ENCODE measurements at places on chromosomes 7 and 10.

DNA sequence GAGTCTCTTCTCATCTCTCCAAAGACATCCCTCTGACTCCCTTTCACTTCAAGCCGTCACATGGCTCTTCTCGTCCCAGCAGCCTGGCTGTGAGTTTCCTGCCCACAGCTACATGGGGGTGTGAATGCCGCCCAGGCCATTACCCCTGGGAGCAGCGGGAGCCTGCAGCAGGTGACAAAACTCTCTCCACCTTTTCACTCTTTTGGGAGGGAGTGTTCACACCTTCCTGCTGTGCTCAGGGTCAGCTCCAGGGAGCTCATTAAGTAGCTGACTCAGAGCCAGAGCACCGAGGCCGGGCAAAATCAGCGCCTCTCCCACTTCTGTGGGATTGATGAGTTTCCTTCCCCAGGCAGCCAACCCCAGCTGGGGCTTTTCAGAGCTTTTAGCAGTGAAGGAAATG, 271.3 kb downstream of the TYW1 start:
- no peak for DNase-seq

DNA sequence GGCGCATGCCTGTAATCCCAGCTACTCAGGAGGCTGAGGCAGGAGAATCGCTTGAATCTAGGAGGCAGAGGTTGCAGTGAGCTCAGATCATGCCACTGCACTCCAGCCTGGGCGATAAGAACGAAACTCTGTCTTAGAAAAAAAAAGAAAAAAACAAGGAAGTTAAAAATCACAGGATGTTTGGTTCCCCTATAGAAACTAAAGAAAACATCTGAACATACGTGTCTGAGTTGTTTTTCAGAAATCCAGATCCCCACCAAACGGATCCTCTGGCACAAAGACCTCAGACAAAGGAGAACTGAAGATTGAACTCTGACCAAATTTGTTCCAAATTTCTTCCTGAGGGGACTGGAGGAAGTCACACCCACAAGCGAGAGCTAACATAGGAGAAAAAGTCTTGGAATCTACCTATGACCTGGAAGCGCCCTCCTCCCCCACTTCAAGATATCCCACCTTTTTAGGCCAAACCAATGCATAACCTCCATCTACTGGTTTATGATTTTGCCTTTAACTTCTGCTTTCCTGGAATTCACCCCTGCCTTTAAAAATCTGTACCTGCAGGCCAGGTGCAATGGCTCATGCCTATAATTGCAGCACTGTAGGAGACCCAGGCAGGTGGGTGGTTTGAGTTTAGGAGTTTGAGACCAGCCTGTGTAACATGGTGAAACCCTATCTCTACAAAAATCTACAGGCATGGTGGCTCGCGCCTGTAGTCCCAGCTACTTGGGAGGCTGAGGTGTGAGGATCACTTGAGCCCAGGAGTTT, 19.7 kb upstream of the SIRT1 start:
- DNase-seq: no peak

DNA sequence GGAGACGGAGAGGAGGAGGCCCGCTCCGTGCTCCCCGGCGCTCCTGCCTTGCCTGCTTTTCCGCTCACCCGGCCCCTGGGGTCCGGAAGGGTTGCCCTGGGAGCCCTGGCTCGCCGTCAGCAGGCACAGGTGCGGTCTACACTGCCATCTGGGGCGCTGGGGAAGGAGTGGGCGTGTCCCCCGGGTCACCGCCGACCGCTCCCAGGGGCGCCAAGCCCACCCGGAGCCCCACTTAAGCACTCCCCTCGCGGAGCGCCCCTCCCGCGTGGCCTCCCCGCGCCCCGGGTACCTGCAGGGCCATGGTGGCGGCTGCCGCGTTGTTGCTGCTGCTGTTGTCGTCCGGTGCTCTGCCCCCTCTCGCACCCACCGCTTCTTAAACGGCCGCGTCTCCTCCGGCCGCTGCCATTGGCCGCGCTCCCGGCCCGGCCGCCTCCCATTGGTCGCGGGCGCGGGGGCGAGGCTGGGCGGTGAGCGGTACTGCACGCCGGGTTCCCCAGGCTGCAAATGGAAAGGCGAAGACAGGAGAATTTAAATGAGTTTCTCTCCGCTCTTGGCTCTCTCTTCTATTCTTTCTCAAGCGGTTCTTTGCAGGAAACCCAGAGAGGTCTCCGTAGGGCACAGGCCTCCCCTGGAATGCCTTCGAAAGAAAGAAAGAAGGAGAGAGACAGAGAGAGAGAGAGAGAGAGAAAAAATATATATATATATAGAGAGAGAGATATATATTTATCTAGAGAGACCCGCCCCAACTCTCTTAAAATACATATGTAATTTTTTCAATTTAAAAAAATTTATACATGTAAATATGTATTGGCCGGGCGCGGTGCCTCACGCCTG, at the start of gene ACBD7:
ACBD7 (minus strand) TSS at position 349 of the 834 bp plus-strand sequence; CDS start at position 301, 48 bp downstream.
- peak; percentile 84 for DNase-seq

DNA sequence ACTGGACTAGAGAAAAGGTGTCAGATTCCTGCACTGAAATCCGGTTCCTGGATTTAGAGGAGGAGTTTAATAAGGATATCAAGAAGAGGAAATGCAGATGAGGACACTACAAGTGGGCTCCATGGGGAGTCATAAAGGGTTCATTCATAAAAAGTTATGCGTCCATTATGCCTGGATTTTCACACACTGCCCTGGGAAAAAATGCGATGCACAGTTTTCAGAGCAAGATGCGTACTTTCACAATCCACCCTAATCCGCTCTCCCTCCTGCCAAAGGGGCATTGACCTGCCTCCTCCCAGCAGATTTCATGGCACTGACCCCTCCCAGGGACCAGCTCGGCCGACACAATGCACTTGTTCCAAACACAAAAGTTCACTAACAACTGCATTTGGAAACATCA, 42.2 kb upstream of the OPALIN start:
- DNase-seq: no peak

- no peak for DNase-seq
Observed at GRCh38 chr10:119250641-119251314, 43.4 kb downstream of the GRK5 start.

DNA sequence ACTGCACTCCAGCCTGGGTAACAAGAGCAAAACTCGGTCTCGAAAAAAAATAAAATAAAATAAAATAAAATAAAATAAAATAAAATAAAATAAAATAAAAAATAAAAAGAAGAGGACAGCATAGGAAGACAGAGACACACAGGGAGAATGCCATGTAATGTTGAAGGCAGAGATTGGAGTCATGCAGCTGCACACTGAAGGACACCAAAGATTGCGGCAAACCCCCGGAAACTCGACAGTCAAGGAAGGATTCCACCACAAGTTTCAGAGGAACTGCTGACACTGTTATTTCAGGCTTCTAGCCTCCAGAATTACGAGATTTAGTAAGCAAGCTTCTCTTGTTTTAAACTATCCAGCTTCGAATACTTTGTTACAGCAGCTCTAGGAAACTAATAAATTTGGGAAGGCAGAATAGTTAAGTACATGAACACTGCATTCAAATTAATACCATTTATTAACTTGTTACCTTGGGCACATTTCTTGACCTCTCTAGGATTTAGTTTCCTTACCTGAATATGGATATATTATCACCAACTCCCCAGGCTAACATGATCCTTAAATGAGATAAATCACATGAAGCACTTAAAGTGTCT, 9.5 kb downstream of the CPED1 start:
- DNase-seq: no peak

GRCh38 chr7:2729031-2729892, 41.3 kb downstream of the AMZ1 start:
- DNase-seq: no peak

DNA sequence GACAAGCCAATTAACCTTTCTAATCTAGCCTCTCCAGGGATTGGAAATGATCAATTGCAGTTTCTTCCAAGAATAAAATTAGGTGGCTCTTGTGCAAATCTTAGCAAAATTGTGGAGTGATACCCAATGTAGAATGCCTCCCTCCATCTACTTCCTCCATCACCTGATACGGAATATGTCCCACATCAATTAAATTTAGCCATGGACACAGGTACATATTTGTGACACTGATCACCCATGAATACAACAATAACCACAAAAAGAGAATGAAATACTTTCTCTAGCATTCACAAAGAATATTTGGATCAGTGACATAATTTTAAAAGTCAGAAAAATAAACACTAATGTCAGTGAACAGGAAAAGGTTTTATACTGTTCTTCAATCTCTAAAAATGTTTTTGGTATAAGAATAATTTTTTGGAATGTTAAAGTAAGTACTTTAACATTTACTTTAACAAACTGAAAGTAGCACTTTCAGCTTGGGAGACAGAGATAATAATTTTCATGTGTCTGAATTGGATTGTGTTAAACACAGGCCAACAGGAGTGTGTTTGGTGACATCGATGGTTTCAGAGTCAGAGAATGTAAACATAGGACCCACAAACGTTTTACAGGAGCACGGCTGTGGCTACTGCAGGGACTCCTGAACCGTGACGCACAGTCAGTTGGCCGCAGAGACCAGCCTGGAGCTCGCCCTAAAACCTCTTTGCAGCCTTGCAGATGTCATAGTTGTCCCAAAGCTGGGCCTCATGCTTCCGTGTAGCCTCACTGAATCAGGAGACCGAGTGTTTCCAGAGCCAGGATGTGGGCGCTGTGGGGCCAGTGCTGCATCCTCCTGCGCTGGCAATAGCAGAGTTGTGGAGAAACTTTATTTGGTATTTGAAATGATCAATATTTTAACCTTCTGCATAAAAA, 7.2 kb downstream of the RBM20 start:
- no peak for DNase-seq

DNA sequence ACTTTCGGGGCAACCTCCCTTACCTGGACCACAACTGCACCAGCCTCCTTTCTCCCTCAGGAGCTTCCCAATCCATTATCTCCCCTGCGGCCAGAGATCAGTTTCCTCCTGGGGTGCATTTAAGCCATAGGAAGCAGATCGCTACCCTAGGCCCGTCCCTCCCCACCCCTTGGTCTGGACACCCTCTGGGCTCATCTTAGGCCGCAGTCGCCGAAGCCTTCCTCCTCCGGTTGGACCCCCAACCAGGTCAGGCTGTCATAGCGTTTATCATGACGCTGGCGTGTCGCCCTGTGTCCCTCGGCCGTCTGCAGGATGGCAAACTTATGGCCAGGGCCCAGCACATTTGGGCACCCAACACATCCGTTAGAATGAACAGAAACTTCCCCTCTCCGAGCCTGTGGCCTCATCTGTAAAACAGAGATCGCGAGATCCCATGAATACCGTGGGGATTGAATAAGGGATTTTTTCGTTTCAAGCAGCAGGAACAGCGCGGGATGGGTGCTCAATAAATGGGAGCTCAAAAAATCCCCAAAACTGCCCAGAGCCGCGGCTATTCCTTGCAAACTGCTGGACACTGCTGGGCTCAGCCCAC, 669 bp upstream of the AP5Z1 start:
- no peak for DNase-seq

DNA sequence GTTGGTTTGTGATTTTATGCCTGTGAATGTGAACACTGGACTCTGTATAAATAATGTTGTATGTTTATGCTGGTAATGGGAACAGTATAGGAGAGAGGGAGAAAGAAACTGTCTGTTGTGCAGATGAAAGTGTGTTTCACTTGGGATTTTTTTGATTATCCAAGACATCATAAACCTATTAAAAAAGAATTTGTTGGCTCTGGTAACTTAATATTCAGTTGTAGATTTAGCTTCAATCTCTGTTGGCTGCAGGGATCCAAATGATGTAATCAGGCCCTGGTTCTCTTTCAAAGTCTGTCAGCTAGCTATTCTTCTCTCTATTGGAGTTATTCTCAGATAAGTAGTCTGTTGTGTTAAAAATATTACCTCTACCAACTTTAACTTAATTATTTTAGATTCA, 168.8 kb upstream of the RHOBTB1 start:
- no peak for DNase-seq

DNA sequence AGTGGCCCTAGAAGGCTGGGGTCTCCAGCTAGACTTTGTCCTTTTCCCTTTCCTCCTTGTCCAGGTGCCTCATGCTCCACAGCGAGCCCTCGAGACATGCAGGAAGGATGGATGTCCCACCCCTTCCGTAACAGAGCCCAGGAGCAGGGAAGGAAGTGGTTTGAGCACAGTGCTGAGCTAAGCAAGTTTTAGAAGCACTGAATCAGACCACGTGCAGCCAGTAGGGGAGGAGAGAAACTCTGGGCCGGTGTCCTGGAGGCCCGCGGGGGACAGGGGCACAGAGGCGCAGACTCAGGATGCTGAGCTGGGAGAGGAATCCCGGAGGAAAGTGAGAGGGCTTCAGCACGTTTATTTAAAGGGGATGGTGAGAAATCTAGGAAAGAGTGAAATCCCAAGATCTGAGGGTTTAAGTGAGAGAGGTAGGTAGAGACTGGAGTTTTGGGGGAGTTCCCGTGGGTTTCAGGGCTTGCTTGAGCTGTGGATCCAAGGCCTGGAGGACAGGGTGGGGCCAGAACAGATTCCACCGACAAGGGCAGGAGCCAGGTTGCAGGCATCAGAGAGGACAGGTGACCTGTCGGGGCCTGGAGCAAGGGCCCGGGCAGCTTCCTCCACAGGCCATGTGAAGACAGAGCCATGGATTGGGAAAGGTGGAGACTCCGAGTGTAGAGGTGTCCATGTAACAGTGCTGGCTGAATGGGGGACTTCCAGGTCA, 4.4 kb upstream of the IRF5 start:
- no peak for DNase-seq

DNA sequence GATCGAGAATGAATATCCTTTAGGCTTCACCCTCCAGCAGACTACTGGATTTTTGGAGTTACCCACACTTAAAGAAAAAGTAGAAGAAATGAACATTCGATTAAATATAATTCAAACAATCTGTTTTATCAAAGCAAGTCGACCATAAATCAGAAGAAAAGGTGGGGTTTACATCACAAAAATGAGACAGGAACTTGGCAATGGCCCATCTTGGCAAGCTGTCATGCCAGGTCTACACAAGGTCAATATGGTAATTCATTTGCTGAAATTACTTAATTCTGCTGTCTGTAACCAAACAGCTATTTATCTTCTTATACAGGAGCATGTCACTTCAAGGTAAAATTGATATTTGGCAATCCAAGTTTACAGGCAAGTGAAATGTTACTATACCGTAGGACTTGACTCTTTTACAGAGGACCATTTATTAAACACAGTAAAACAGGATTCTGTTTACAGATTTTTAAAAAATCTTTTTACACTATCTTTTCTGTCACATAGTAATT, 640.6 kb upstream of the NRP1 start:
- DNase-seq: no peak

DNA sequence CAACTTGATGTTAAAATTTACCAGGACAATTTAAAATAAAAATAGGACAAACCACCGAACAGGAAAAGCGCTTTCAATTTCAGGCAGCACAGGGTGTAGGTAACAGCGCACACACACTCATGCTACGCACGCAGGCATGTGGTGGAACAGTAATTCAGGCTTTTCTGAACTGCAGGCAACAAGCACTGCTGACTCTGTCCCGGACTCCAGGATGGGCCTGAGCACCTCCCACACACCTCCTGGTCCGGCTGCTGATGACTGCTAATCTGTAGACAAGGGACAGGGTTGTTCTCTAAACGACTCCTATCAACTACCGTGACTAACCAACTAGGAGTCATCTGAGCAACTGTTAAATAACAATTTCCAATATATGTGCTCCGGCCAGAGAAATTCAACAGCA, 192.6 kb upstream of the FRMD4A start:
- no peak for DNase-seq
